ENCODE measurements at places on chromosomes 16 and 17.

GRCh38 chr16:79601092-79601930, 774 bp upstream of the MAF start:
- DNase-seq: peak; percentile 69

DNA sequence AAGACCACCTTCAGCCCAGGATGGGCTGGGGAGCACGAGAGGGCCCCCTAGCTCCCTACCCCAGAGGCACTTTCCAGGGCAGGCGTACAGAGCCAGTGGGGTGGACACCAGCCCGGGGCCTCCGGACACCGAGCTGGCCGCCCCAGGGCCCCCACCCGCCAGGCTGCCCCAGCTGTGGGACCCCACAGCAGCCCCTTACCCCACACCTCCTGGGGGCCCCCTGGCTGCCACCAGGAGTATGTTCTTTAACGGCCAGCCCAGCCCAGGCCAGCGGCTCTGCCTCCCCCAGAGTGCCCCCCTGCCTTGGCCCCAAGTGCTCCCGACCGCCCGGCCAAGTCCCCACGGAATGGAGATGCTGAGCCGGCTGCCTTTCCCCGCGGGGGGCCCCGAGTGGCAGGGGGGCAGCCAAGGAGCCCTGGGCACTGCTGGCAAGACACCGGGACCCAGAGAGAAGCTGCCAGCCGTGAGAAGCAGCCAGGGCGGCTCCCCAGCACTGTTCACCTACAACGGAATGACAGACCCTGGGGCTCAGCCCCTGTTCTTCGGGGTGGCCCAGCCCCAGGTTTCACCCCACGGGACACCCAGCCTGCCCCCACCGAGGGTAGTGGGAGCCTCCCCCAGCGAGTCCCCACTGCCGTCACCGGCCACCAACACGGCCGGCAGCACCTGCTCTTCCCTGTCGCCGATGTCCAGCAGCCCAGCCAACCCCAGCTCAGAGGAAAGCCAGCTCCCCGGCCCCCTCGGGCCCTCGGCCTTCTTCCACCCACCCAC, 24.3 kb upstream of the ZFPM1 start:
- DNase-seq: no peak

GRCh38 chr16:67199011-67199807, at the start of gene ELMO3:
TSS of gene ELMO3 (plus strand) at chr16:67199131. CDS start at chr16:67199327, 196 bp downstream.
- DNase-seq: no peak

- no peak for DNase-seq
Measured at GRCh38 chr17:68097161-68097805, 61.7 kb downstream of the KPNA2 start.

DNA sequence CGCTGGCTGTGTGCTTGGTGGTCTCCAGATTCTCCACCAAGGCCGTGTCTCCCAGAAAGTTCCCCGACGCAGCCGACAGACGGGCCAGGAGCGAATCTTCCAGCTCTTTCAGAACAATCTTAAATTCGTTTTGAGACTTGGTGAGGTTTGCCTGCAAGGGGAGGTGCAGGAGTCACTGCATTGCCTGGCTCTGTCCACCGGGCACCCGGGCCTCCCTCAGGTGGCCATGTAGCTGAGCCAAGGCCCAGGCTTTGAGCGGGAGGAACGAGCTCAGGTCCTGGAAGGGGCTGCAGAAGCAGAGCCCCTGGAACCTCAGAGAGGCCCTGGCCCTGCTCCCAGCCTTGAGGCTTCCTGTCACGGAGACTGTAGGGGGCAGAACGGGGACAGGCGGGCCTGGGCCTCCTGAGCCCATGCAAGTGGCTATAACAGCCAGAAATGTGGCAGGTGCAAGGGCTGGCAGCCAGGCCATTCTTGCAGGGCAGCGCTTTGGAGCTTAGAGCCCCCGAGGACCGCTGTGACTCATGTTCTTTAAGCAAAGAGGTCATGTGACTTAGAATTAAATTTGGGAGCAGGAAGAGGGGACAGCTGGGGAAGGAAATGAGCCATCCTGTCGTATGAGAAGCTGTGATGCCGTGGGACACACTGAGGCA, 72.4 kb downstream of the PGS1 start:
- DNase-seq: peak; percentile 66

- peak; percentile 34 for DNase-seq
Measured at GRCh38 chr16:24036614-24037013, 200.8 kb downstream of the PRKCB start.

Measured in muscle of back (tissue), 13 donors.